ENCODE measurements at places on chromosomes 13 and 19. TPM values are rescaled to one million over a fixed set of nuclear protein-coding genes. Genes with fewer than 3 reads are reported as not detected.

RFXAP gene
- total RNA-seq = 5.0 TPM

URAD gene
- total RNA-seq = not detected

LAIR1 gene
- total RNA-seq = not detected

IGSF23 gene
- not detected for total RNA-seq

LINGO3 gene
- 0.15 TPM for total RNA-seq

FFAR1 gene
- not detected for total RNA-seq
